ENCODE measurements at places on chromosomes 6 and 20.

DNA sequence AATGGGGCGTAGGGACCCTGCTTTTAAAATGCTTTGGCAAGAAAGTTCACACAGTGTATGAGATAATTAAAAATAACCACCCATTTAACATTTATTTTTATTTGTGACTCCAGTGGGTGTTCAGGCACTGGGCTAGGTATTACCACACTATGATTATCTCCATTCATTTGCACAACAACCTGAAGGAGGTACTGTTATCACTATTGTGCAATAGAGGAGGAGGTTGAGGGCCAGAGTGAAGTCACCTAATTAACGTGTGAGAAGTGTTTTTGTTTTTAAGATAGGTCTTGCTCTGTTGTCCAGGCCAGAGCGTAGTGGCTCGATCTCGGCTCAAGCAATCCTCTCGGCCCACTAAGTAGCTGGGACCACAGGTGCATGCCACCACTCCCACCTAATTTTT, 29.2 kb downstream of the MAK start:
- DNase-seq = no peak

- DNase-seq = peak; percentile 83
These were observed at the start of the genes PCED1A and VPS16 for GRCh38 chr20:2840138-2840966. PCED1A (minus strand) TSS chr20:2840655; CDS start chr20:2839912, 743 bp downstream. VPS16 (plus strand) TSS chr20:2840745; CDS start chr20:2840775, 30 bp downstream.

- DNase-seq = no peak
These were observed at the start of gene SGK1 for GRCh38 chr6:134317471-134318131. SGK1 (minus strand) TSS chr6:134318112; CDS start chr6:134317460, 652 bp downstream.

DNA sequence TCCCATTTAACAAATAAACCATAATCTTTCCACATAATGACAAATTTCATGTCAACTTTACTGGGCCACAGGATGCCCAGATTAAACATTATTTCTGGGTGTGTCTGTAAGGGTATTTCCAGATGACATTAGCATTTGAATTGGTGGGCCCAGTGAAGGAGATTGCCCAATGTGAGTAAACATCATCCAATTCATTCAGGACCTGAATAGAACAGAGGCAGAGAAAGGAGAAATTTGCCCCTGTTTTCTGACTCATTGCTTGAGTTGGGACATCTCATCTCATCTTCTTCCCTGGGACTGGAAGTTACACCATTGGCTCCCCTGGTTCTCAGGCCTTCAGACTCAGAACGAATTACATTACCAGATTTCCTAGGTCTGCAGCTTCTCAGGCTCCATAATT, 142.9 kb downstream of the TPBG start:
- DNase-seq = no peak

GRCh38 chr6:132788658-132789395, 9.6 kb downstream of the SLC18B1 start:
- no peak for DNase-seq

All from stimulated activated CD8-positive, alpha-beta memory T cell treated with anti-CD3 and anti-CD28 coated beads, Interleukin-4, amount 100 ng/mL, for 24 hours (primary cell).